ENCODE measurements at places on chromosomes 6 and 20.

- DNase-seq, result no peak
Observed at GRCh38 chr20:64176551-64176950, 12.3 kb downstream of the MYT1 start.

- no peak for DNase-seq
Observed at GRCh38 chr20:39588148-39588757, 626.1 kb downstream of the DHX35 start.

DNA sequence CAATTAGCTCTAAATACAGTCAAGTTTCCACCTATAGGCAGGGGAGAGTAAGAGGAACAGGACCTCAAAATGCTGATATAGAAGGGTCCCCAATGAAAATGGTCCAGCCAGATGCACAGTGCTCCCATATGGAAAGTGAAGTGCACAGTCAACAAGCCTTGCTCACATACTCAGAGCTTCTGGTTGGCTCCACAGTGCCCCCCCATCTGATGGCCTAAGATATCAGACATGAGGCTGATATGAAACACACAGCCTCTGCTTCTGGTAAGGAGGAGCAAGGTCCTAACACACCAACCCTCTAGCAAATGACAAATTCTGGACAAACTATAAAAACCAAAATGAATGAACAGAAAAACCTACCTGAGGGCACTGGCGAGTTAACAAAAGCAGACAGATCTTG, 111.4 kb upstream of the EMILIN3 start:
- no peak for DNase-seq

DNA sequence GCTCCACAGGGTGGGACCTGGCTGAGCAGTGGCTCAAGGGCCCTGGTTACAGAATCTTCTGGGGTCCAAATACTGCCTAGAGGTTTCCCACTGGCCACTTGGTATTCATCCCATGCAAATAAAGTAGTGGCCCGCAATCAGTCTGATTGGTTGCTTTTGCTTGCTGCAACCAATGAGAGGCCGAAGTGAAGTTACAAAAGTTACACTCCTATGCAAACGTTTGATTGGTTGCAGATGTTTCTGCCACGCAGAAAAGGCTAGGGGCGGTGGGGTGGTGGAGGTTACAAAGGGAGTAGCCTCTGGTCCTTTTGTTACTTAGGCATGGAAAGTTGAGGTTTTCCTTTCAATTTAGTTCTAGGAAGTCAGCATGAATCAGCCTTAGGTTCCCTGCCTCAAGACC, 3.6 kb upstream of the NHLRC1 start:
- no peak for DNase-seq

DNA sequence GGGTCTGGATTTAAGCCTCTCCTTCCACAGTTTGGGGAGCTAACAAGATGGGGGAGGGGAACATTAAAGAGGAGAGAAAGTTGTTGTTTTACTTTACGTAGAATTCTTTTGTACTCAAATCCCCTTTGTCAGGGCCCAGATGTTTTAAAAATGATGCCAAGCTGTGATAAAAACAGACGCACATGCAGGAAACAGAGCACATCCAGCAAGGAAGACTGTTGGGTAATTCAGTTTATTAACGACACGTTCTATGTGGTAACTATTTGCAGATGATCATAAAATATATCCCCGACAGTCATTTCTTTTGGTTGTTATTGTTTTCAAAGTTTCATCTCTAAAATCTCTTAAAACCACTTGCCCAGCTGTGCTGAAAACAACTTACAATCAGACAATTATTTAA, 307.0 kb upstream of the PRDM1 start:
- DNase-seq, result no peak

- peak; percentile 61 for DNase-seq
Observed at GRCh38 chr20:57412347-57413029, 21.3 kb downstream of the RBM38 start.

DNA sequence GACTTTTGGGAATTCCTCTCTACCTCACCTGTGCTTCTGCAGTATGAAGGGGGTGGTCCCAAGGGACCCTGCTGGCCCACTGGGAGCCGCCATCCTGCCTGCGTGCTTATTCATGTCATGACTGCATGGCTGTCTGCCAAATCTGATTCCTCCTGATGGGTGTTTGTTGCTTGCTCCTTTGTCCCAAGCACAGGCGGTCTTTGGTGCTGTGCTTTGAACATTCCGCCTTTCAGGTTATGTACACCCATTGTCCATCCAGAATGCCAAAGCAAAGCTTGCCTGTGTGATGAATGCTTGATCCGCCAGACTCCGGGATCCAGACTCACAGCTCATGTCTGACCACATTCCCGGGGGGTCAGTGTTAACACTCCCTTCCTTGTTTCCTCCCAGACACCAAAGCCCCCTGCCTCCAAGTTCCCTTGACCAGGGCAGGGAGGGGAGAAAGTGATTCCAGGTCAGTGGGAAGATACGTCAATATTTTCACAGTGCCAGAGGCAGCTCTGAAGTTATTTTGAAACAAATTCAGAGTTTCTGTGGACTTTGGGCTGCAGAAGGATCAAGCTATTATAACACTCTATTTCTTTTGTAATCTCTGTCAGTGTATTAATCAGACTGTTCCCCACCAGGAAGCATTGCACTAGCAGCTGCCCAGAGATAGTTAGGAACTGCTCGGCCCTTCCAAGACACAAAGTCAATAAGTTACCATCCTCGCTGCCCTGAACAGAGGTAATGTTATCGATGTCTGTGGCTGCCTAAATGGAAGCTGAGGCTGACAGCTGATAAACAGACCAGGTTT, 9.5 kb downstream of the DAAM2 start:
- DNase-seq, result no peak
